Astrocyte (in vitro differentiated cells and primary cell): ENCODE measurements at places on chromosomes 5 and 9. TPM values are rescaled to one million over a fixed set of nuclear protein-coding genes. Genes with fewer than 3 reads are reported as not detected.

The CTNND2 gene
- total RNA-seq: 3.1 and 4.5 TPM in 2 replicates

The PRR16 gene
- total RNA-seq: 8.8 and 9.1 TPM in 2 replicates

The PSMD5 gene
- 66.2 and 78.1 TPM in 2 replicates for total RNA-seq

DNA sequence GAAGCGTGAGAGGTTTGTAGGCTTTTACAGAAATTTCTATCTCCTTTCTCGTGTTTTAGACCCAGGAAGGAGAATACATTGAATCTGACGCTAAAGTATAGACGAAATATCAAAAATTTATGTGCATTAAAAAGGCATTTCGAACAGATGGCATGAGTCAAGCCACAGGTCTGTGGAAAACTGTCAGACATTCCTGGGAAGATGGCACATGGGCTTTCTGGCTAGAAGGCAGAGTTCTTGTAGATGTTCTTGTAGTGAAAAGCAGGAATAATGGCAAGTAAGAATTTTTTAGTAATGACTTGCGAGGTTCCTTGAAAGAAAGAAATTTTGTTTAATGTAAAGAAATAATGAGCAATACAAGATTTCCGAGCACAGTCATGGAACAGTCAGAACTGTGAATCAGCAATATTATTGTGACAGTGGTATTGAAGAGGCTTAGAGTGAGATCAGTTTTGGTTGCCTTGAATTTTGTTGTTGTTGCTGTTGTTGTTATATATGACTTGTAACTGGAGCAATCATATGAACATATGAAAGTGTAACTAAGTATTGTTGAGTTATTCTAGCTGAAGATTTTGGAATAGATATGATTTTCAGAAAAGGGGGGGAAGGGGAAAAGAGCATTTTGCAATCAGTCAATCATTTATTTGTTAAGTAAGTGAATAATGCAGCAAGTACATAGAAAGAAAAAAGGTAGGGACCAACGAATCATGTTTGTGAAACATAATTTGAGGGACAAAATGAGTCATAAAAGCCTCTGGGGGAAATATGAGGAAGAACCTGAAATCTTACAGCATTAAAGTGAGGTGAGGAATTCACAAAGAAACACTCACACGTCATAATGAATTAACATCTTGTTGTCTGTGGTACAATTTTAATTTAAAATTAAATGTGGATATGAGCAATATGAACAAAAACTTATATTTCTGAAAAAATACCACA is 339.0 kb upstream of the CTNND2 start:
- no peak overlapping the region for H3K4me3 ChIP-seq
- H3K27ac ChIP-seq: peak overlapping the region; percentile 46

- DNase-seq: no peak
- no peaks in the 10 kb centered on the region for H3K27me3 ChIP-seq
- no peak overlapping the region for H3K27ac ChIP-seq
- peaks cover 4% of the 10 kb centered on the region for H3K36me3 ChIP-seq
- H3K4me1 ChIP-seq: no peaks in the 10 kb centered on the region
- H3K4me3 ChIP-seq: no peak overlapping the region
Measured at GRCh38 chr5:83946516-83946915, 225.9 kb upstream of the HAPLN1 start.

- peak; percentile 94 for DNase-seq
- peak overlapping the region; percentile 90 for H3K27ac ChIP-seq
- H3K4me3 ChIP-seq: peak overlapping the region; percentile 94
- peaks cover 23% of the 10 kb centered on the region for H3K36me3 ChIP-seq
- peaks cover 27% of the 10 kb centered on the region for H3K4me1 ChIP-seq
Measured at GRCh38 chr5:138464388-138465260, 655 bp upstream of the EGR1 start.

DNA sequence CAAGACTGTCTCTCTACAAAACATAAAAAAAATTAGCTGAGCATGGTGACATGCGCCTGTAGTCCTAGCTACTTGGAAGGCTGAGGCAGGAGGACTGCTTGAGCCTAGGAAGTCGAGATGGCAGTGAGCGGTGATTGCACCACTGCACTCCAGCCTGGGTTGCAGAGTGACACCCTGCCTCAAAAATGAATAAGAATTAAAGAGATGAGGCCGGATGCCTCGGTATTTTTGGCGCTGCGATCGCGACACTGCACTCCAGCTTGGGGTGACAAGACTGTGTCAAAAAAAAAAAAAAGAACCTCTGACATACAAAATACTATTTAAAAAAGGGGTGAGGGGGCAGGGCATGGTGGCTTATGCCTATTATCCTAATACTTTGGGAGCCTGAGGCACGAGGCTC is 7.3 kb downstream of the GPBP1 start:
- DNase-seq: no peak
- no peak overlapping the region for H3K27ac ChIP-seq
- H3K4me1 ChIP-seq: peaks cover 19% of the 10 kb centered on the region

DNA sequence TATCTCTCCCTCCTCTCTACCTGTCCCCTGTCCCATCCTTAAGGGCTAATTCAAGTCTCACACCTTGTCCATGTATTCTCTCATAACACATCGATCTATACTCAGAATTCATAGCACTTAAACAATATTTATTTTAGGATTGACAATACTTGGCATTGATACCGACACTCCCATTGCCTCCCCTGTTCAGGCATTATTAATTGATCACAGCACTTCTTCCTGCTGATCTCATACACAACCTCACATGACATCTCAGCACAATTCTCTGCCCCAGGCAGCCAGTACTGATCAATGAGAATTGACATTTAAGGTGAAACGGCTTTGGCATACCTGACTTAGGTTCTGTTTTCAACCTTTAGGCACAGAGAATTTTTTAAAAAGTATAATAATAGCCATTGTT is 582.4 kb upstream of the BRINP1 start:
- H3K27me3 ChIP-seq: no peaks in the 10 kb centered on the region
- H3K4me1 ChIP-seq: peaks cover 8% of the 10 kb centered on the region
- H3K27ac ChIP-seq: no peak overlapping the region
- DNase-seq: no peak
- H3K4me3 ChIP-seq: no peak overlapping the region
